ENCODE measurements at places on chromosomes 1 and 21.
A peak's percentile ranks its signal among the peaks of the same experiment; 100 is the strongest.

DNA sequence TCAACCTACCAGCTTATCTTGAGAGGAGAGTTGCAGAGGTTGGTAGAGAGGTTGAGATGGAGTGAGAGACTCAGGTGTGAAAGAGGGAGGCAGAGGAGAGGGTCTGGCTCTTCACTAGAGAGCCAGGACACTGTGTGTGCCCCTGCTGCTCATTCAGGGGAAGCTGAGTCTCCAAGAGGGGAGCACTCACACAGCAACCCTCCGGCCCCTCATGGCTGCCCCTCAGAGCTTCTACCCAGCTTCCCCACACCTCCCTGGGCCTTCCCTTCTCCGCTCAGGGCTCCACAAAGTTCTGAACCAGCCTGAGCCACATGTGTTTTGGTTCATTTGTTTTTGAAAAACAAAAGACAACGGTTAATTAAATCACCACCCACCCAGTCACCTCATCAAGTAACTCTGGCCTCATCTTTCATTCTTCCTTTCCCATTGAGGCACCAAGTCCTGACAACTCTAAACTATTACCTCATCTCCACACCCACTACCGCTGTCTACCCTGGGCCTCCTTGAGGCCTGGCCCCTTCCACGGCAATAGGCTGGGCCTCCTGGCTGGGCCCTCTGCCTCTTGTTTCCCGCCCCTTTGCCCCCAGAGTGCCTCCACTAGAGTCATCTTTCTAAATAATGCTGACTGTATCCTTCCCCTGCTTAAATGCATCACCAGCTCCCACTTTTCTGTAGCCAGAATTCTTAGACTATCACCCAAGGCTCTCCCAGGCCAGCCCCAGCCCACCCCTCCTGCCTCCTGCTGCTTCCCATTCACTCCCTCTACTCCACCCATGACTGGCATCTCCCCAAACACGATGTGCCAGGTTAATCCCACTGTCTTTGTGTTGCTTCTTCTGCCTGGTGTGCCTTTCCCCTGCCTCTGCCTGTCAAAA lies 33.0 kb downstream of the TNNT2 start:
- no peak for DNase-seq

DNA sequence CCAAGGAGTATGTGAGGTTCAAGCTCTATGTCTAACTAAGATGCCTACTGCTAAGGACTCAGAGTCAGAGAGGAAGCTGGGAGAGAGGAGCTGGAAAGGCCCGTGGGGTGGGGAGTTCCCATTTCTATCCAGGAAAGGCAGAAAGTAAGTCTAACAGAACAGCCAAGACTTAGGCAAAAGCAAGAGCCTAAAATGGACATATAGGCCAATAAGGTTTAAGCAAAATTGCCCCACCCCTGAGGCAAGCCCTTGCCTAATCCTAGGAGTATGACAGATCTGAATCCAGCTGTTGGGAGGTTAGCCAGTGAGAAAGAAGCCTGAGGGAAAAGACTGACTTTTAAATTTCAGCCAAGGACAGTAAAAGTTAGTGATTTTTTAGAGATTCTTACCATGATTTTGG lies 1.6 kb upstream of the KLHDC9 start:
- peak; percentile 78 for DNase-seq

- no peak for DNase-seq
Observed at GRCh38 chr1:8858888-8859706, 19.4 kb downstream of the ENO1 start.

DNA sequence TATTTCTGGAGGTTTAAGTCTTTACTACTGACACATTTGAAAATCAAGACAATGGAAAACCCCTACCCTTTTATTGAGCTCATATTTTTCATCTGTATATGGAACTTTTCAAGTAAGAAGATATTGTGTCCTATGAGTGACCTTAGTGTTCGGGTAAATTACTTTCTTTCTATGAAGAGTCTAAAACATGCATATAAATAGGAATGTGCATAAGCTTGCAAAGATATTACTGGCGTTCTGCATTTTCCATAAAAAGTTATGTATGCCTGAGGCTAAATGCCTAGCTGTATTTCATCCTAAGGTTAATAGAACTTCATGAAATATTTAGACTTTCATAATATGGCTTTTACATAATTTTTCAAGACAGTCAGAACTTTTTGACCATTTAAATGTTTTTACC lies 495.8 kb upstream of the ADAMTS5 start:
- DNase-seq: no peak

DNA sequence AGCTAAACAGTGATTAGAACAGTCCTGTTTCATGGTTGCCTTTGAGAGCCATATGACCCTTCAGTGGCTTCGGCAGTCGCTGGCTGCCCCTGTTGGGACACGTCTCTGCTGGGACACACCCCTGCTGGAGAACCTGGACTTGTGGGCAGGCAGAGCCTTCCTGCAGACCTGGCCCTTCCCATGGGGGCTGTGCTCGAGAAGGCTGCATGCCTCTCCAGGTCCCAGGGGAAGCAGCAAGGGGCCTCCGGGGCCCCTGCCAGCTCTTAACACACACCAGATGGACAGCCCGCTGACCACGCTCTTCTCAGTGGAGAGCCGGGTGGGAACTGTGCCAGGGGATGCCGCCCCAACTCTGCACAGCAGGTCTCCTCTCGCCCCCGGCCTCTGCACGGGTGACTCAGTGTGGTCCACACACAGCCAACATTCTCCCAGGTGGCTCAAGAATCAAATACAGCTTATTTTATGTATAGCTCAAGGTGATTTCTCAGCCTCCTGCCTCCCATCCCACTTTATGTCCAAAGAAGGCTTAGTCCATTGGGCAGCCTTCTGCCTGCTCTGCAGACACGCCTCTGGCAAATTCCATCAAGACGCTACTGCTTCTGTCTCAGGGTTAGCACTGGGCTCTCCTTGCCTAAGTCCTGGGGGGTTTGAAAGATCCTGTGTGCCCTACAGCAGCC lies 450.8 kb downstream of the KIF26B start:
- DNase-seq: no peak

- DNase-seq: no peak
Observed at GRCh38 chr1:245987577-245987976, 519.5 kb downstream of the SMYD3 start.

GRCh38 chr1:243315455-243315854 lies 59.6 kb downstream of the SDCCAG8 start:
- no peak for DNase-seq

DNA sequence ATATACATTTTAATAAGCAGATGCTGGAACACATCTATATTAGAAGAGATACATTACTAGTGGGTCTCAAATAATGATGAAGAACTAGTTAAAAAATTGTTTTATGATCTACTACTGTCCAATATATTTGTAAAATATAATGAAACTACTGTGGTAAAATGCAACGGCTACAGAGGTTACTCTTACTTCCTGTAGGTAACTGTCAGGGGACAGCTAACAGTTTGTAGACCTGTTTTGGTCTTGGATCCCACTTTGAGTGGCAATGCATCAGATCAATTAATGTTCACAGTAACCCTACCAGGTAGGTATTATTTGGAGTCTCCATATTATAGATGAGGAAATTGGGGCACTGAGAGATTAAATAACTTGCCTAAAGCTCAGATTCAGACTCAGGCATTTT lies 26.7 kb upstream of the MYSM1 start:
- no peak for DNase-seq

DNA sequence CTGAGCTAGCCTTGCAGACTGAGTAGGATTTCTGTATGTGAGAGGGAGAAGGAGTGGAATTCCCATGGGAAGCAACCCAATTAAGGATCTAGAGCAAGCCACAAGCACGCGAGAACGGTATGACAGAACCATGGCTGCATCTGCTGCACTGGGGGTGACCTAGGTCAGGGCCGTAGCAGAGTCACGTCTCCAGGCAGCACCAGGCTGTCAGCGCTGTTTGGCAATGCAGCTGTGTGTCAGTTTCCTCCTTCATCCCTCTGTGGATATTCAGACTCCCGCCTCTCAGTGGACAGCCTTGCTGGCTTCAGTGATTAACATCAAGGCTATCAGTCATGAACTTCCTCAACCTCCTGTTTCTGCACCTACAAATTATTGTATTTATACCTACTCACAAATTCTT lies 118.1 kb upstream of the PPP2R5A start:
- peak; percentile 65 for DNase-seq

DNA sequence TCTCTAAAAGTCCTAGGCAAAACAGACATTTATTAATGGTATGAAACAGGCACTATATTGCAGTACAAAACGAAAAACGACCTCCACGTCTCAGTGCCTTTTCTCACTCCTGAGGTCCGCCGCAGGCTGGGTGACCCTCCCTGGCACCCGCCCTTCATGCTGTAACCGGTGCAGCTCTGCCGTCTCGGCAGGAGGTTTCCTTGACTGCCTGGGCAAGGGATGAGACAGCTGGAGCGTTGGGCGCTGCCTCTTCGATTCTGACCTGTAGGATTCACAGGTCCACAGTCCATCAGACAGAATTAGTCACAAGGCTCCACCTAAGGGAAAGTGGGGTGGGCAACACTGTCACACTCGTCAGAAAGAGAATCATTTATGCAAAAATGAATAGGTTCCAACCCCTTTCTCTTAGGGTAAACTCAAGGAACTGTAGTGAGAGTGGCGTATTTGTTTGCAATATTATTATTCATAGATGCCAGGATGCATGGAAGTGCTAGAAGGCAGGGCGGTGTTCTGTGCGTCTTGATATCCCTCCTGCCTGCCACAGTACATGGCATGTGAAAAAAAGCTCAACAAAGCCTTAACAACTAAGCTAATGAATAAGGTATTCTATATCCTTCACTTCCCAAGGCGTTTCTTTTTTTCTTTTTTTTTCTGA lies 23.5 kb upstream of the ZBTB18 start:
- no peak for DNase-seq

DNA sequence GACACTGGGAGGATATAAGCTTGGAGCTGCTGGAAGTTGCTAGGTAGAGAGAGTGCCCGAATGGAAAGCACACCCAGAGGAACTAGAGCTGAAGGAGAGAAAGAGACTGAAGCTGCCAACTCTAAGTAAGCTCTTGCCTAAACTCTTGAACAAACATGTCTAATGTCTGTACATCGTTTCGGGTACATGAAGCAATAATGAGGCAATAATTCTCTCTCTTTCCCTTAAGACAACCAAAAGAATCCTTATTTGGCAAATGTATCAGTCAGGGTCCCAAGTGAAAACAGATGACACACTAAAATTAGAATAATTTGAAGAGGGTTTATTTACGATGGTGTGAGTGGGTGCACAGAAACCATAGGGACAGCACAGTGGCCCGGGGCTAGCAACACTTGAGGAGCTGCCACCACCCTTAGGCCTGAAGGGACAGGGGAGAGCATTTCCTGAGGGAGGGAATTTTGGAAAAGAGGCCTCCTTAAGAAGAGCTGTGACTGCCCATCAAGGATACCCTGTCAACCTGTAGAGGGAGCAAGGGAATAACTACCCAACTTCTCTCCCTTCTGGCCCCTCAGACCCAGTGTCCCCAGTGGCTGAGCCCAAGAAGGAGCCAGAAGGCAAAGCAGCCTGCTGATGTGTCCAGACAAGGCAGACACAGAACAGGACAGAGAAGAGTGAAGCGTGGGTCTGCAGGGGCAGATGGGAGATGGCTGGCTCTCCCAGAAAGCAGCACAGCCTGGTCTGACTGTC lies 36.1 kb upstream of the KHDRBS1 start:
- no peak for DNase-seq

DNA sequence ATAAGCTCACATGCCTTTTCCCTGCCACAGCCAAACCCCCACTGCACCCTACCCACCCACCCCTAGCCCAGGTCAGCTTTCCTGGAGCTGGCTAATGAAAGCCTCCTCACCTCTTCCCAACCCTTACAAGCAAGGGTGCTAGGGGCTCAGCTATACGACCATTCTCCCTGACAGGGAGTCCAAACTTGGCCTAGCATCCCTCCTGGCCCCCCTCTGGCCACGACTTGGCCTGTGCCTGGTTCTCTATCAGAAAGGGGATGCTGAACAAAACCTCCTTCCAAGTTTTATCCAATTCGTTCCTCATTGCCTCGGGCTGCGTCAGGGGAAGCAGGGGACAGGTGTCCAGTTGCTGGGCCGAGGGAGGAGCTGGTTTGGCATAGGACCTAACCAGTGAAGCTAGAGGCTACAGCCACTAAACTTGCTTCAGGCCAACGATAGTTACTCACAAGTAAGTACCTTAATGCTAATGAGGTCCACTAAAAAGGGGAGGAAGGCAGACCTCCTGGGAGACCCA lies 8.6 kb downstream of the TMEM81 start:
- no peak for DNase-seq

GRCh38 chr1:167797015-167797414 lies 75.2 kb downstream of the MPZL1 start:
- DNase-seq: peak; percentile 96

DNA sequence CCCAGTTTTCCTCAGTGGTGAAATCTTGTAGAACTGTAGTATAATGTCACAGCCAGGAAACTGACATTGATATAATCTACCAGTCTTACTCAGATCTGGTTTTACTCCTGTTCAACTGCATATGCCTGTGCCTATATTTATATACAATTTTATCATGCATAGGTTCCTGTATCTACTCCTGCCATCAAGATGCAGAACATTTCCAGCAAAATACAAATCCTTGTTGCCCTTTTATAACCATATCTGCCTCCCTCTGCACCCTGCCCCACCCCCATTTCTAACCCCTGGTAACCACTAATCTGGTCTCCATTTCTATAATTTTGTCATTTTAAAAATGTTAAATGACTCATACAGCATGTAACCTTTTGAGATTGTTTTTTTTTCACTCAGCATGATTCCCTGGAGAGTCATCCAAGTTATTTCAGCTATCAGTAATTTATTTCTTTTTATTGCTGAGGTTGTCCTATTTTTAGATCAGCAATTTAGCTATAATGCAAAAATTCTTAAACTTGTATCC lies 8.1 kb downstream of the UTP25 start:
- no peak for DNase-seq

DNA sequence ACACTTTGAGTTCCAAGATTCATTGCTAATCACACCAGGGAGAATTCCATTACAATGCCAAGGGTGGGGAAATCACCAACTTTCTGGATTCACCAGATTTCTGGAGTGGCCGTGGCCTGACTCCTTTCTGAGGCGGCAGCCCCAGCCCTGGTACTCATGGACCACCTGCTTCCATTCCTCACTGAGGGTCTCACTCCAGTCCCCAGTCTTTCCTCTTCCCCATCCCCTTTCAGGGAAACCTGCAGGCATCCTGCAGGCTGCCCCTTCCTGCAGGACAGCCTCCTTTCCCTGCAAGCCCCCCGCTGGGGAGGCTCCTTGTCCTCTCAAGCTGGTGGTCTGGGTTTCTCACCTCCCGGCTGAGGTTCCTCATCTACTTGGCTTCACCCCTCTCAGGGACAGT lies 12.7 kb upstream of the CDK18 start:
- no peak for DNase-seq

DNA sequence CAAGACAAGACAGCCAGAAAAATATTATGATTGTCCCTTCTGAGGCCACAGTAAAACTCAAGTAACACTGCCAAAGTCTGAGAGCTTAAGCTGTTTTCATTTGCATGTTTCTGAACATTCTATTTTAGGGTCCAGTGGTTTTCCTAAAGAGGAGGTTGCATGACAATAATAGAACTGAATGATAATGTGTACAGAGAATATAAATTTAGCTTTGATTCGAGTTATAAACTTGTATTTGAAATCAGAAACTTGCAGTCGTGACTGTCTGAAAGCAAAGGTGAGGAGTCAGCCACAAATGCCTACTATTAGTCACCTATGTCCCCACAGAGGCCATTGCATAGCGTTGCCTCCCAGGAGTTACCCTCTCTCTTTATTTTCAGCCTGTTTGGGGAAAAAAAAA lies 363.1 kb upstream of the ADGRL2 start:
- no peak for DNase-seq
